Esophagus muscularis mucosa (tissue), 4 donors: ENCODE measurements at places on chromosomes 12 and 14.

DNA sequence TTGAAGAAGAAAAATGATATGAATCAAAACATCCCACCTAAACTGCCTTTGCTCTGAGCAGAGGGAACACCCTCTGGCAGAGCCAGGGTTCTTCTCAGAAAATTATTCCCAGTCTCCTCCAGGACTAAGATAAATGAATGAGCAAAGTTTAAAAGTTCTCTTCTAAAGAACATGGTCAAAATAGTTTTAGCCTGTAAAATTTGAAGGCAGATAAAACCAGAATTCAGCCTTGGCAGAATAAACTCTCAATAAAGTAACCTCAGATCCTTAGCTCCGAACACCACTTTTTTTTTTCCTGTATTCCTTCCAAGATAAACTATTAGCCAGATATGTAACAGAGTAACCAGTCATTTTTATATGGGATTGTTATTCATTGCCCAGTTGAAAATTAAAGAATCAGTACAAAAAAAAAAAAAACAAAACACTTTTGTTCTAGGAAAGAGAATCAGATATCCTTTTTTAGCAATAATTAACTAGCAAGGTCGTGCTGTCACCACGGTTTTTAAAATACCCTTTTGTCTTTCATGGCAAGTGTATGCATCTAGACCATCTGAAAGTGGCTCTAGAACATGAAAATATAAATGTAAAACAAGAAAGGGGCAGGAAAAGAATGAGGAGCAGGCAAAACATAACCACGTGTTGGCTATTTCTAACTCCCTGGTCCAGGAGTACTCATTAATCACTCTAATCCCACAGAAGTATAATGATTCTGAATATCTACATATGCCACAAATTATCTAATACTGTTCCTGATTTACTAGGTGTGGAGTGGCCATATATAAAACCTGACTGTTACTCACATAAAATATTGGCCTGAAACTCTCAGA, 60.8 kb downstream of the CAPZA3 start:
- no peak for DNase-seq

- DNase-seq, result no peak
Observed at GRCh38 chr14:22282949-22283348, 306.1 kb downstream of the DAD1 start.

GRCh38 chr12:107511292-107511691, 174.3 kb upstream of the PWP1 start:
- no peak for DNase-seq

DNA sequence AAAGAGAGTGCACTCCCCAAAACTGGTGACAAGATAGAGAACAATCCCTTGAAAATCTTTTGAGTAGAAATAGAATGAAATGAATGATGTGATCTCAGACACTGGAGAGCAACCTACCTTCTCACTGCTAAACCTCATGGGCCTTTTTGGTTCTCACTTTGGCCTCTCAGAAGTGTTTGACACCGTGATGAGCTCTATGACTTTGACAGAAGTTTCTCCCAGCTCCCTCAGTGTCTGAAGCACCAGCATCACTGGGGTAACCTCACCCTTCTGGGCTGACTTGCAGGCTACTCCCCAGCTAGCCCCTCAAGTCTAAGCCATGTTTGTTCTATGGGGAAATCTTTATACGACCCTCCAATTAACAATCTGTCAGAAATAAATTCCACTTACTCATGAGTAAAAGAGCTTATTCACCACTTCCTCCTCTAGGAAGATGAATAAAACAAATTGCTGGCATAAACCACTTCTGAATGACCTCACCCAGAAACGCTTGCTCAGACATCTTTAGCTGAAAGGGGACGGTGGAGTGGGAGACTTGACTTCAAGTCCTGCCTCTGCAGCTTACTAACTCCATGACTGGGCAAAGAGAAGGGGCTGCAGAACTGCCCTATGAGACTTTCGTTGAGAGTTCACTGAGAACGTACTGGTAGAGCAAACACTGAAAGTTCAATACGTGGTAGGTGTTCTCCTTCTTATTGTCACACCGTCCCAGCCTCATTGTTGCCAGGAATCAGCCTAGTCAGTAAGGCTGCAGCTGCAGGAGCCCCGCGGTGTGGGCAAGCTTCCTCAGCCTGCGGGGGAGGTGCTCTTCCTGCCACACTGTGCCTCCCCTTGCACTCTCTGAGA, 46.5 kb downstream of the ST8SIA1 start:
- DNase-seq, result no peak

- no peak for DNase-seq
Observed at GRCh38 chr12:57759360-57759980, 4.6 kb downstream of the MARCHF9 start.

- DNase-seq, result no peak
Observed at GRCh38 chr12:109989380-109989779, 6.8 kb downstream of the GIT2 start.

DNA sequence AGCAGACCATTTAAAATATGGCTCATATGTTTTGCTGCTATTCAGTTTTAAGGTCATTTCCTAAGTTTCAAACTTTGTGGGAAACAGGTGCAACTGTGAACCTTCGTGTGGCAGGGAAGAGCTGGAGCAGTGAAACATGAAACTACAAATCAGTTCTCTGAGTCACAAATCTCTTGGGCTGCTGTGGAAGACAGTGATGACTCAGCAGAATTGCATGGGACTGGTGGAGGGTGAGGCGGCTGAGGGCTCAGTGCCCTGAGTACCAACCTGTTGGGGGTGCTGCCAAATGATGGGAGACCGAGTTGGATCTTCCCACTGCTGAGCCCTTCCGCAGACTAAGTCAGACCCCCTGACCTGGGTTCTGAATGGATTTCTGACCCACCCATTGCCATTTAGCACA, 8.4 kb upstream of the CALM1 start:
- DNase-seq, result no peak
